Activated naive CD8-positive, alpha-beta T cell treated with anti-CD3 and anti-CD28 coated beads for 36 hours (primary cell): ENCODE measurements at places on chromosomes 1 and 21.
A peak's percentile ranks its signal among the peaks of the same experiment; 100 is the strongest.

- no peak for DNase-seq
Observed at GRCh38 chr1:15081102-15081501, 72.4 kb upstream of the TMEM51 start.

- DNase-seq, result peak; percentile 89
Observed at GRCh38 chr1:54287176-54287650, 87.2 kb downstream of the MRPL37 start.

DNA sequence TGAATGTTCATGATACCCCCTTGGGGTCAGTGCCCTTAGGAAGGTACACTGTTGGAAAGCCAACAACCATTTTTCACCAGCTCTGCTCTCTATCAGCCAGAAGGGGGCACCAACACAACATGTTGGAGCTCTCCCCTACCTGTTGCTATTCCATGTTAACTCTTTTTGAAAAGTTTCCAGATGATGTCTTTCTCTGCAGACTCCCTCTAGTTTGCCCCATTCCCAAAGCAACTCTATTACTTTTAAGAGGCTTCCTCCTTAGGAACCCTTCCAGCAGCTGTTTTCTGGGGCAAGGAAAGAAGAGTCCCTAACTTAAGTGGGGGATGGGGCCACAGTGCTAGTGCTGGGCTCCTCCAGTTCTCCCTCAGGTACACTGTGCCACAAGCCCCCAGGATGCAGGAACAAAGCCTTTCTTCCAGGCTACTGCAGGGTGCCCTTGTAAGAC, 22.9 kb upstream of the NDC1 start:
- DNase-seq, result peak; percentile 17

DNA sequence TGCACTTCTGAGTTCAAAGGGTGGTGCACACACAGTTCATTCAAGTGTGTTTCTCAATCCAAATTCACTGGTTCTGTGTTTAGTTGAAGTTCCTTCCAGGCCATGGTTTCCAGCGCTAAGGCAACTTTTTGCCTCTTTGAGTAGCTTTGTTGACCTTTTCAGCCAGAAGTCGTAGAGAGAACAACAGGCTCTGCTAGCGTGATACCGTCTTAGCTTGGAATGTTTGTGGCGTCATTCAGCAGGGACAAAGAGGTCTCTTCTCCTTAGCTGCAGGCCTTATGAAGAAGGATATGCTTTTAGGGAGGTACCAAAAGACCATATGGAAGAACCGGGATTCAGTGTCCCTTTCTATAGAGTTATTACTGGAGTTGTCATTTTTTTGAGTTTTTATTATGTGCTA, 65.7 kb downstream of the CNIH3 start:
- no peak for DNase-seq

DNA sequence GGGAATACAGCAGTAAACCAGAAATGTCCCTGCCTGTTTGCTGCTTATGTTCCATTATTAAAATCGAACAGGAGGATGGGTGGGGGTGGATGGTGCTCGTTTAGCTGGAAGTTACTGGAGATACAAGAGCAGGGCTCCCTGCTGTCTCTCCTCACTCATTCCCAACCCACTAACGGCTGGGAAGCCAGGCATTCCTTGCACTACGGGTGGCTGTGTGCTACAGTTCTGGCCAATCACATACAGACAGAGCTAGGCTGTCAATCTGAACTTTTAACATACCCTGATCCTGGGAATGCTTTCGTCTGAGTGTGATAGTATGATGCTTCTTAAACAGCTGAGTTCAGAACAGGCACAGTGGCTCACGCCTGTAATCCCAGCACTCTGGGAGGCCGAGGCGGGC, 7.0 kb downstream of the SIPA1L2 start:
- DNase-seq, result no peak
